Daoy (cell line): ENCODE measurements at places on chromosomes 7 and 10. TPM values are rescaled to one million over a fixed set of nuclear protein-coding genes. Genes with fewer than 3 reads are reported as not detected.

The DPP6 gene
- 0.24 and 0.91 TPM in 2 replicates for total RNA-seq

- peak; percentile 50 for DNase-seq
Measured at GRCh38 chr7:92731335-92732063, 104.9 kb downstream of the CDK6 start.

DNA sequence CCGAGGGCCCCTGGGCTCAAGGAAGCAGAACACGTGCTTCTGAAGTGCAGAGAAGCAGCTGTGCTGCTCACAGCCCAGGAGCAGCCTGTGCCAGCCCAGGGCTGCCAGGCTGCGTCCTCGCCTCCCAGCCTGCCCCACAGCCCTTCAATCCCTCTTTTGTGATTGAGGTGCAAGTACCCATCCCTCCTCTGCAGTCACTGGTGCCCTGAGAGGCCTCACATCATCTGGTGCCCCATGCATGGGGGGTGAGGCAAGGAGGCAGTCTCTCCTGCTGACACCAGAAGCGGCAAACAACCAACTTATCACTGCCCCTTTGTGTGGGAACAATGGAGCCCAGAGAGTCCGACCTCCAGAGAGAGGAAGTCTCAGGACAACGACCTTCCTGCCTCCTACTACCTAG is 49.8 kb upstream of the FGFR2 start:
- DNase-seq, result no peak

- no peak for DNase-seq
Measured at GRCh38 chr7:89914711-89915110, 239.6 kb upstream of the STEAP1 start.

GRCh38 chr10:66564287-66564686 is 361.5 kb upstream of the LRRTM3 start:
- DNase-seq, result no peak

DNA sequence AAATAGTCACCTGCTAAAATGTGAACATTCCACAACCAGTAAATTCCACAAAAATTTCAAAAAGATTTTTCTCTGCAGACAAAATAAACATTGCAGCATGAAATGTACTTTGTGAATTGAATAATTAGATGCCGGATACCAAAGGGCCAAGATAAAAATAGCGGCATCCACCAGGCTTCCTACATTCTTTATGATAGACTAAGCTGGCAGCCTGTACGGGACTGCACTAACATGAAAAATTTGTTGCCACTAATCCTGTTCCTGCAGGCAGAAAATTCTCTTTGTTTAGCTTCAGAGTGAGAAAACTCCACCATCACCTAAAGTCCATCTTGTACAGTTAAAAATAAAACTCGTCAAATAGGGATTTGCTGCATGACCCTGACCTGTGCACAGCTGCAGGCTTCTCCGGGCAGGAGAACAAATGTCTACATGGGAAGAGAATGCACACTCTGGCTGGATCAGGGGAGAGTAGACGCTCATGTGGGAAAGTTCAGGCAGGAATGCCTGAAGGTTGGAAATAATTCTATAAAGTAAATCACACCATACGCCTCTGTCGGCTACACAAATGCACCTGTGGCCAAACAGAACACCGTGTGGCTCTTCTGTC is 15.6 kb upstream of the ADO start:
- no peak for DNase-seq

GRCh38 chr7:155355176-155355575 is 57.5 kb downstream of the INSIG1 start:
- DNase-seq, result no peak

DNA sequence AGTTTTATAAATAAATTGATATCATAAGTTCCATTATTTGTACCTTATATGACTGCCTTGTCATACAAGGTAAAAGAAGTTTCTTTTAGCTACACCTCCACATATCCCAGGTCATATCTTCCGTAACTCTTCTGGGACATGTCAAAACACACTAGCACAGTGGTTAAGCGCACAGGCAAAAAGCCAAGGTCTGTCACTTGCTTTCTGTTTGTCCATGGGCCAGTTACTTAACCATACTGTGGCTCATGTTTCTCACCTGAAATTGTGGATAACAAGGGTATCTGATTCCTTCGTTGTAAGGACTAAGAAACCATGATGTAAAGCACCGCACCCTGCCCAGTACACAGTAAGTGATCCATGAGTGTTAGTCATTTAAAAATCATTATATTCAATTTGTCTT is 56.2 kb downstream of the SEMA3D start:
- no peak for DNase-seq

DNA sequence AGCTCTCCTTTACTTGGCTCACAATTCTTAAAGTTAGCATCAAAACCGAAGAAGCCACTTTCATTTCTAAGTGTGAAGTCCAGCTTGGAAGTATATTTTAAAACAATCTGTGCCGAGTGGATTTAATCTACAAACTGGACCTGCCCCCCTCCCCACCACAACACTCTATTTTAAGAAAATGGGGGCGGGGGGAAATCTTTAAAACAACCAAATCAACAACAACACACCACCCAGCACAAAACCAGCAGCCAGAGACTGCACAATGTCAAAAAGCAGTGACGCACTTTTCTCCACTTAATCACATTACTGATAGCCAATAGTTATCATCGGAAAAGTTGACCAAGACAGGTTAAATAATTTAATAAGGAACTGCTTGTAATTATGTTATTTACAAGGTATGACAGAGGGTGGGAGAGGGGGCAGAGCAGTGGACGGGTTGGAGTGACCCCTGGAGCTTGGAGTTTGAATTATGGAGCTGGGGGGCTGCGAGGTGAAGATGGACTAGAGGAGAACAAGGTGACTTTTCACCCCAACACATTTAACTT is 2.8 kb downstream of the EBF3 start:
- DNase-seq, result no peak

GRCh38 chr10:79380946-79381721 is 33.9 kb downstream of the PPIF start:
- DNase-seq, result no peak
